ENCODE measurements at places on chromosomes 2 and 18.

- DNase-seq: no peak
Measured at GRCh38 chr2:62713837-62714236, 8.3 kb downstream of the EHBP1 start.

DNA sequence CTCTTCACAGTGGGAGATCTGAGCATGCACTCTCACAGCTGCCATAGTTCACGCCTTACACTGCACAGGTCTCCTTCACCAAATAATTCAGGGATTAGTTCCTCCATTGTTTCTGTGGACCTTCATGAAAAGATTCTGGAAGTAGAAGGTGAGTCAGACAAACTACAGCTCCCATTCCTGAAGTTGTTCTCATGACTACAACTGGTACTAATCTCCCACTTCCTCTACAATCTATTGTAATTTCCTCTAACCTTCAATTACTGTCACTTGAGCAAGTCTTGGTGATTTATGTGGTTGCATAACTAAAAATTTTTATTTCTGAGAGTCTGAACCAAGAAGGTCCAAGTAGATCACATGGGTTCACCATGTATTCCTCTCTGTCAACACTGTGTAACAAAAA lies 128.7 kb downstream of the XIRP2 start:
- no peak for DNase-seq

- DNase-seq: no peak
Measured at GRCh38 chr2:105828558-105828957, 83.8 kb downstream of the NCK2 start.

DNA sequence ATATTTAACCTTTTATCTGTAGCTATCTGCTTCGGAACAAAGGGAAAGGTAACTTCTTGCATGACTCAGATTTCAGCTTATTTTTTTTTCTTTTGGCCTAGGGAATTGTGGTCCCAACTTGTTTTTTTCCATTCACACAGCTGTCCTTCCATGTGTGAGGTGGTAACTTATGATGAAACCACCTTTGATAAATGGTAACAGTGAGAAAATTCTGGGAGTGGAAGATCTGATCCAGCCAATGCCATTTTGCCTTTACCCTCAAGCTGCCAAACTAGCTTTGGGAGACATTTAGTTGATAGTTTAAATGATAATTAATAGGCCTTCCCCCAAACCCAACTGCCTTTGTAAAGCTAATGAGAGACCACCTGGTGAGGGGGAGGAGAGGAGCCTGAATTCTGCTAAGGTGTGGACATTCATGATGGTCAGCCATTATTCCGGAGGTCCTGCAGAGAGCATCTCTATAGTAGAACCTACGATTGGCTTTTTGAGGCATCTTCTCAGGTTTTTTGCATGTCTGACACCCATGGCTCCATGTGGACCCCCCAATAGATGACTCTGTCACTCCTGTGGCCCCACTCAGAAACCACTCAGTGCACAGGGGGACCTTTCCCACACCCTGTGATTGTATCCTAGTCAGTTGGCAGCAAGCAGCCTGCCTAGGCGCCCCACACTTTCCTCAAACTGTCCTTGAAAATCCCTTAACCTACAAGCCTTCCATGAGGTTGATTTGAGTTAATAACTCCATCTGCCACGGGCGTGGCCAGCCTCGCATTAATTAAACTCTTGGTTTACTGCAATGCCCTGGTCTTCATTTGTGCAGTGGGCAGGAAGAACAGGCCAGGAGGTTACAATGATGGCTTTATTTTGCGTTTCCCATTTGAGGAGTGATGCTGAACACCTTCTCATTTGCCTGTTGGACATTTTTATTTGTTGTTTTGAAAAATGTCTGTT lies 263.5 kb upstream of the PXDN start:
- no peak for DNase-seq

DNA sequence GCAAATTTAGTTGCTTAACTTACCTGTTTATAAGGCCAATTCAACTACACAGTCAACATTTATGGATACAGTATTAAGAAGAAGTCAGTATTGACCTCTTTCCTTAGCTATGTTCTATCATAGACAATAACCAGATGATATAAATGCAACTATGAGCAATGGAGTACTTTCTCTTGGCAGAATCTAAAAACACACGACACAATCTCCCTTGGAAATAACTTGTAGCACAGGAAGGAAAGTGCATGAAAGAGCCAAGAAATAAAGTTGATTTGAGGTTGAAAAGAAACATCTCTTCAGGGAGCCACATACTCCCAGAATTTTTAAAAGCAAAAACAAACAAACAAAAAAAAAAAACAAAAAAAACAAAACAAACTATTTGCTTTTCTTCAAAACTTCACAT lies 145.0 kb downstream of the EVA1A start:
- no peak for DNase-seq

DNA sequence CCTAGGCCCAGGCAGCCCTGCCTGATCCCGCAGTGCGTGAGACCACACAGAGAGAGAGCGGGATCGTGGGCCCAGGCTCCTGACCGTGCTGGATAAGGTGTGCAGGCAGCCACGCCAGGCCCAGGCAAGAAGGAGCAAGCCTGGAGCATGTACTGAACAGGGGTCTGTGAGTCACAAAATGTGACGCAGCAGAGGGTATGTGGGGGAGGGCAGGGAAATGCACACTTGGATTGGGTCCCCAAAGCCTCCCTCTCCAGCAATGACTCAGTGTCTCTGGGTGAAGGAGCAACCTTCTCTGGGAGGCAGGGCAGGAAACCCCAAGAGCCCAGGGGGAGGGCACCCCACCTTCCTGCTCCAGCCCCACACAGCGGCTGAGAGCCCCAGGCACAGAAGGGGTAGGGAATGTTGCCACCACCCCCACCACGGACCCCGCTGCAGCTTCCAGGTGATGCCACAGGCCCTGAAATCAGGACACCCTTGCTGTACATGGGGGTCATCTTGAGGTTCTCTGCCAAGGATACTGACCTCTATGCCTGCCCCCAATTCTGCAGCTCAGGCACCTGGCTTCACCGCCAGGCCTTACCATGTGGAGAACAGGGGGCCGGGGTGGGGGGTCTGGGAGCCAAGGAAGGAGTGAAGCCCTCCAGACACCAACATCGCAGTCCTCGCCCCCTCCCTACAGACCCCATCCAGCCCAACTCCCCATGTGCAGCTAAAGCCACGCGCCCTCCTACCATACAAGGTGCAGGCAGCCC lies 1.3 kb upstream of the GPC1 start:
- DNase-seq: no peak

- peak; percentile 7 for DNase-seq
Measured at GRCh38 chr18:35616664-35617423, 35.3 kb downstream of the GALNT1 start.

Data from esophagus squamous epithelium (tissue), 5 donors.